SK-N-SH treated with all-trans-retinoic acid at 6 μM for 48 hours (cell line): ENCODE measurements at places on chromosomes 11 and 22.

GRCh38 chr22:39349967-39350726, at the start of gene SYNGR1:
SYNGR1 (plus strand) TSS chr22:39349991; CDS start chr22:39350011, 20 bp downstream.
- peak; percentile 51 for ATAC-seq

- ATAC-seq = peak; percentile 63
These were observed 372.5 kb downstream of the TENM4 start for GRCh38 chr11:79068356-79068755.

DNA sequence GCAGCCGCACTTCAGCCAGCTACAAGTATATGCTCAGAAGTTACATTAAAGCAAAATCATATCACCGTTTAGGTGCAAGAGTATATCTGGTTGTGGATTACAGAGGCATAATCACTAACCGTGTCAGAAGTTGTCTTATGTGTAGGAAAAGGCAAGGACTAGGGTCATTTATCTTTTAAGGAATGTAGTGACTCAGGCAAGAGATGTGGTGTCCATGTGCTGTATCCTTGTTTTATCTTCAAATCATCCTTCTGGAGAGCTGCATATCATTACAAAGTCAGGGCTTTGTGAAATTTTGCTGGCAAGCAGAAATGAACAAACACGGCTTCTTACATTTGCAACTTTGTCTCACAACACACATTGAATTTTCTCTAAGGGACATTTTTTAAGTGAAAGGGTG, 12.7 kb upstream of the CHORDC1 start:
- no peak for ATAC-seq

DNA sequence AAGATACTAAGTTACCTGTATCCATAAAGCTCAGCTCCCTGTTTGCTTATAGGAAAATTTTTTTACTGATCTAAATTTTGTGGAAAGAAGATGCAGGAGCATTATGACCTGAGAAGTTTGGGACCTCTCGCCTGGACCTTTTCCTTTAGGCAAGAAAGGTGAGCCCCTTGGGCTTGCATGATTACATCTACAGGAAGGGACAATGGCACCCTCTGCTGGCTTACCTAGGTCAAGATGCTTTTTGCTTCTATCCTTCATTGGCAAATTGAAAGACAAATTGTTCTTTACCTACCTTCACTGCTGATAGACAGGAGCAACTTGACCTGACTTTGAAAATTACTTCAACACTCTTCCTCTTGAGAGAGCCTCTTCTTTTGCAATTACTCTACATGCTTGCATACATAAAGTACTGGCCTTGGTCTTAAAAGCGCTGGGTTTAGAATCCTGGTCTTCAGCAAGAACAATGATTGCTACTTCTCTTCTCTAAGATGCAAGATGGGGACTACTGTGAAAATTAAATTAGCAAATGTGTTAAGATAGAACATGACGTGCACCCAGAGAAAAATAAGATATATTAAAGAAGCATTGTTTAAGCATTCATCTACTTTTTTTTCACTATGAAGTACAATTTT, 147.2 kb downstream of the TRPC6 start:
- ATAC-seq = peak; percentile 68

DNA sequence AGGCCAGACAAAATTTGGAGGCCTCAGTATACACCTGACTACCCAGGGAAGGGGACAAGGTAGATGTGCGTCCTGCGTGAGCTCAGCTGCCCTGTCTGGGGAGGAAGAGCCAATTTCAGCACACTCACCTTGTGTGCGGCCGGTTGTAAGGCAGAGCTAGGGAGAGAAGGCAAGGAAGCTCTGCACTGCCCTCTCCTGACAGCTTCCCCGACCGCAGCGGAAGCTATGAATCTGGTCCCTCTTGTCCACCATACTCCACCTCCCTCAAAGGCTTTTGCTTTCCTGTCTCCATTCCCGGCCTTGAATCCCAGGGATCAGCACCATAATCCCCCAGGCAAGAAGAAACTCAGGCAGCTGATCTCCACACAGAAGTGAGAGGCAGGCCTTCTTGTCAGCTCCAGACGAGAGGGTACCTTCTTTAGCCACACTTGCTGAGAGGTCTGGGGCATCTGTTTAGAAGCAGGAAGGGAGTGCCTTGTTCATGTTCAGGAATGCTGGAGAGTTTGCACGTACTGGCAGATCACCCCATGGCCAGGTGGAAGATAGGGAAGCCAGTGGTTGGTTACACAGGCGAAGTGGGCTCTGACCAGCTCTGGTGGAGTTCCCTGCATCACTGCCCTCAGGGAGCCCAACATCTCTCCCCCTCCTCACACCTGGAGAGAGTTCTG, 62.5 kb downstream of the FEZ1 start:
- peak; percentile 95 for ATAC-seq

DNA sequence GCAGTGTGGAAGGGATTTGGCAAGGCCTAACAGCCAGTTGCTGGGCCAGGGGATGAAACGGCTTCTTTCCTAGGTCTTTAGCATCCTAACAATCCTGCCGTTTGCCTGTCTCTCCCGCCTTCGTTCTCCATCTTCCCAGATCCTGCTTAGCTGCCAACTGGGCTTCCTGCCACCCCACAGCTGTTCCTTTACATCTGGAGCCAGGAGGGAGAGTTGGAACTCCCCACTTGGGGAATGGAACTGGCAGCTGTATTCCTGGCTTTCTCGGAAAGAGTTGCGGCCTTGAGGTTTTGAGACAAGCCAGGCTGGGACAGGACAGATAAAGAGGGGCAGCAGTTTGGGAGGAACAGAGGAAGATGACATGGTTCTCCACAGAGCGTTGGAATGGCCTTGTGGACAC, 59.6 kb downstream of the ST3GAL4 start:
- ATAC-seq = no peak

GRCh38 chr11:128555606-128556005, 31.8 kb downstream of the ETS1 start:
- peak; percentile 65; the same call in 2 of the 3 replicates for ATAC-seq

DNA sequence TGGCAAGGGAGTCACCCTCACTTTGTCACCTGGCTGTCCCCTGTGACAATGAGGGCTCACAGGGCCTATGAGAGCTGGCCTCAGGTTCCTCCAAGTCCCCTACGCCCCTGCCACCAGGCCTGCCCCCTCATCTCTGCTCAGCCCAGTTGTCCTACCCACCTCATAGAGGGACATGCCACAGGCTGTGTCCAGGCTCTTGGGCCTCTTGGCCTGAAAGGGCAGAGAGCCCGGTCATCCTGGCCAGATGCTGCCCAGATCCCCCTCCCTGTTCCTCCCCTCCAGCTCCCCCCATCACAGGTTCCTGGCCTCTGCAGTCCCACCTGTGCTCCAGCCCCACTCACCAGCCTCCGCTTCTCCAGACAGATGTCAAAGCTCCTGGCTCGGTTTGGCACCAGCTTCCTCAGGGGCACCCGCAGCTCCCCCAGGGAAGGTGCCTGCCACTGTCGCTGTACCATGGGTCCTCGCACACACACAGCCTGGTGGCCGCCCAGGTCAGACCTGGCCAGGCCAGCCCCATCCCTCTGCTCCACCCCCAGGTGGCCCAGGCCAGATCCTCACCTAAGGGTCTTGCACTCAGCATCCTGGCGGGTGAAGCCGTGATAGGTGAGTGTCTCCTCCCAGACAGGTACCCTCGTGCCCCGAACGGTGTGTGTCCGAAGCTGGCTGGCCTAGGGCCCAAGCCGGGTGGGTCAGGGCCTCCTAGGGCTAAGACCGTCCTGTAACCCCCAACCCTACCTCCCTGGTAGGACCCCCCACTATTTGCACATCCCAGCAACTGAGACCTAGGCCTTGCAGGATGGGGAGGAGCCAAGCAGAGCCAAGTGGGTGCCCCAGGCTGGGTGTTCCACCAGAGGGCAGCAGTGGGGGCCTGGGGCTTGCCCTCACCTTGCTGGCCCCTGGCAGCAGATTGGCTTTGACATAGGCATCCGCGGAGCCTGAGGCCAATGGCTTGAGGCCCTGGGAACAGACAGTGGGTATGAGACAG, 8.3 kb downstream of the NDUFV1 start:
- peak; percentile 78 for ATAC-seq

DNA sequence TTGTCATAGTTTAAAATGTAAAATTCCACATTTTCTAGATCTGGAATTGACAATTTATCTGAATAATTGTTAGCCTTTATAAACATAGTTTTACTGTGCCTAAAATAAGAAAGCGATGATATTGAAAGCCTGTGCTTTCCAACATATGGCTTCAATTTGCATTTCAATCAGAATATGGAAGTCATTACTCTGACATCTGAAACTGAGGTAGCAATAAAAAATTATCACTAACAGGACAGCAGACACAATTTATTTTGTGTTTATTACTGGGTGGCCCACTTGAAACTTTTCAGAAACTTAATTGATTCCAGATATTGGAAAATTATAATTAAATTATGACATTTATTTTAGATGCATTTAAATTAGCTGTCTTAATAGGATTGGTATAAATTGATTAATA, 78.5 kb downstream of the TMEM135 start:
- ATAC-seq = no peak

DNA sequence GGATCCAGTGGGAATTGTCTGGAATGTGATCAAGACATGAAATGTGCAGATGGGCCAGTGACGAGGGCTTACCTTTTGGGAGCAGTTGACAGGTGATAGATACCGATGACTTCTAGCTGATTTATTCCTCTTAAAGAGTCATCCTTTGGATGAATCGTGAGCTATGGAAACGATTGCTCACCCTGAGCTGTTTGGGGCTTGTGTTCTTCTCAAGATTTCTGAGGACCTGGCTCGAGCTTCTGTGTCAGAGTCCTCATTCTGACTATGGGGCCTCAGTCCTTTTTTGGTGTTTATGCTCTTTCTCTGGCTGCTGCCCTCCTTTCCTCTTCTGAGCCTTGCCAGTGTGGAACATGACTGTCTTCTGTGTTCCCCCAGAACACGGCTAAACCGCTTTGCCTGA, 11.9 kb upstream of the AMPD3 start:
- no peak for ATAC-seq

- no peak for ATAC-seq
These were observed 407.4 kb upstream of the SYN3 start for GRCh38 chr22:33465554-33465953.

- no peak for ATAC-seq
These were observed 11.9 kb downstream of the SLC29A2 start for GRCh38 chr11:66359662-66360087.

DNA sequence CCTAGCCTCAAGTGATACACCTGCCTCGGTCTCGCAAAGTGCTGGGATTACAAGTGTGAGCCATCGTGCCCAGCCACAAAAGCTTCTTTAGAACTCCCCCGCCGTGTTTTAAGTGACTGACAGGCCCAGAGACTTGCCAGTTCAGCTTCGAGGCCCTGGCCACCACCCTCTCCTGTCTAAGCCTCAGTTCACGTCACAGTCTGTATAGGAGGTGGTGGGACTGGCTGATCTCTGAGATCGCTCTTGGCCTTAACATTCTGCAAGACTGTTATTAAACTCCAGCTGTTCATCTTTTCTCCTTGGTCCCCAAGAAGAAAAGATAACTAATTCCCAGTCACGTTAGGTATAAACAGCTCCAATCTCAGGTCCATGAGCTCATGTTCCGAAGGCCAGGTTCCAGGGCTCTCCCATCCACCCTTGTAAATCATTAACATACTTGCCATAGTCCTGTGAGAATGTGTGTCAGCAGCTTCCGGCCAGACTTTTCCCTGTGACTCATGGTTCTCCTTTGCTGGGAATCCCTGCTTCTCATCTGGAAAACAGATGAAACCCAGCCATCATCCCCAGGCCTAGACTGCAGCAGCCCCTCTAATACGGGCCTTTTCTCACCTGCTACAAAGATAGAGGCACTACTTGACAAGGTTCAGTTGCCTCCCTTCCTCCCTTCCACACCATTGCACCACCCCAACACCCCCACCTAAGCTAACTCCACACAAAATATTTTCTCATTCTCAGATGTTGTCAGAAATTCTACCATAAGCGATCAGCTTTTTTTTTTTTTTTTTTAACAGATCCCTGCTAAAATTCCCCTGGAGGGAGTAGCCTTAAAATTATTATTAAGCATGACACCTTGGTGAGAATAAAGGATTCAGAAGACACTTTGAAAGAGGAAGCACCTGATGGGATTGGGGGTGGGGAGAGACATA, 5.6 kb upstream of the KIAA0930 start:
- peak; percentile 91 for ATAC-seq

GRCh38 chr11:14543260-14543659, 23.1 kb upstream of the PSMA1 start:
- no peak for ATAC-seq

DNA sequence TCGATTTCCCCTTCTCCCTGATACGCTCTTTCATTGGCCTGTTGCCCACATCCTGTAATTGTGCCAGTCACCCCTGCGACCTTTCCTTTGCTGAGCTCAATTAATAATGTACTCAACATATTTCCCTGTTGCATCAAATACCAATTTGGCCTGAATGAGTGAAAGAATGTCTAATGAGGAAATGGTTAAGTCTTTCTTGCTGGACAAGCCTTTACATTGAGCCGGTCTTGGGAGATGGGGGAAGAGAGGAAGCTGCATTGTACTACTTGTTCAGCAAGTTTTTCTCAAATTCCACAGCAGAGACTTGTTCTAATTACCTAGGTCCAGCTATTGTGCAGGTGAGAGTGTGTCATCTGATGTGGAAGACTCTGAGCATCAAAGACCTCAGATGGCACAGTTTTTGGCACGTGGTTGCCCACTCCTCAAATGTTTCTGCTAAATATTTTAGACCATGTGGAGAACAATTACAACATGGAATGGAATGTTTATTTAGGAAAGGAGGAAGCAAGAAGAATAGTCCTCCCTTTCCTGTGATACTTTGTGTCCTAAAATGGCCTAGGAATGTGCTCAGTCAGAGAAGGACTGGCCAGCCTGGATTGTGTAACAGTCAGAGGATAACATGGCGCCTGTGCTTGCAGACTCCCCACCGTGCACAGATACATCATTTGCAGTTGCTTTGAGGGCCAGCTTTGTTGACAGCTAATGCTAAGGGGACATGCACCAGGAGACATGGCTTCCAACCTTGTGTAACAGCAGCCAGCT, 129.5 kb upstream of the E2F8 start:
- ATAC-seq = no peak

DNA sequence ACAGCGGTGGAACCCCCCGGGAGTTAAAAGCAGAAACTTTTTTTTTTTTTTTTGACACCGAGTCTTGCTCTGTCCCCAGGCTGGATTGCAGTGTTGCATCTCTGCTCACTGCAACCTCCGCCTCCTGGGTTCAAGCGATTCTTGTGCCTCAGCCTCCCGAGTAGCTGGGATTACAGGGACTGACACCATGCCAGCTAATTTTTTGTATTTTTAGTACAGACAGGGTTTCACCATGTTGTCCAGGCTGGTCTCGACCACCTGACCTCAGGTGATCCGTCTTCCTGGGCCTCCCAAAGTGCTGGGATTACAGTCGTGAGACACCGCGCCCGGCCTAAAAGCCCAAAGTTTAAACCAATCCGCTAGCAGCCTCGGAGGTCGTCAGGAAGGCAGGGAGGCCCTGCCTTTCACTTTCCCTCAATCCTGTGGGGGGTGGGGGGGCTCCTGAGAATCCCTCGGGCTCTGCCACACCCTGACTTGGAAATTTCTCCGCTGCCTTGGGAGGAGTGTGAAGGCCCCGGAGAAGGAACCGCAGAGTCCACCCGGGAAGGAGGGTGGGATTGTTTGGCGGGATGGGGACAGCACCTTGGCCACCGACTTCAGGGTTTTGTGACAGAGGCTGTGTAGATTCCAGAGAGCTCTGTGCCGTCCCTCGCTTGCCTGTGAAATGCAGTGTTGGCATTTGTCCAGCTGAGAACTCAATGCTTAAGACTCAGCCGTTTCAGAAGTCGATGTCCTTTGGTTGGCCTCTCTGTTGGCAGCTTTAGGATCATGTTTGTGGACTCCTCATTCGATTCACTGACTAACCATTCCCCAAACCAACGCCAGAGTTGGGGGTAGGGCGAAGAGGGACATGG, 1.0 kb downstream of the ARHGAP8 start:
- ATAC-seq = 0 out of 3 replicates have a peak, but pooled peaks have one; percentile 14
